Cardiac muscle cell (in vitro differentiated cells and primary cell): ENCODE measurements at places on chromosomes 7 and 10. TPM values are rescaled to one million over a fixed set of nuclear protein-coding genes. Genes with fewer than 3 reads are reported as not detected.
A peak's percentile ranks its signal among the peaks of the same experiment; 100 is the strongest.

Gene COA1
- total RNA-seq: 152 and 159 TPM in 2 replicates

Gene UPK3B
- 0.88 and 1.5 TPM in 2 replicates for total RNA-seq

Gene CFAP58
- 0.99 and 1.9 TPM in 2 replicates for total RNA-seq

Gene CFTR
- total RNA-seq: 12.0 and 13.3 TPM in 2 replicates

Gene TEX36
- not detected in 2 replicates for total RNA-seq

Gene HYAL4
- not detected in 2 replicates for total RNA-seq

Gene LIPM
- not detected in 2 replicates for total RNA-seq

Gene ITIH2
- total RNA-seq: not detected in 2 replicates

Gene CALHM3
- not detected in 2 replicates for total RNA-seq

Gene SPACDR
- 0.28 and 1.6 TPM in 2 replicates for total RNA-seq

Gene PNLIPRP3
- total RNA-seq: not detected in 2 replicates

GRCh38 chr10:484441-484924, 205.0 kb downstream of the DIP2C start:
- peak; percentile 27 for DNase-seq

- no peak for DNase-seq
These were observed 134.9 kb upstream of the RSU1 start for GRCh38 chr10:16952080-16952479.

DNA sequence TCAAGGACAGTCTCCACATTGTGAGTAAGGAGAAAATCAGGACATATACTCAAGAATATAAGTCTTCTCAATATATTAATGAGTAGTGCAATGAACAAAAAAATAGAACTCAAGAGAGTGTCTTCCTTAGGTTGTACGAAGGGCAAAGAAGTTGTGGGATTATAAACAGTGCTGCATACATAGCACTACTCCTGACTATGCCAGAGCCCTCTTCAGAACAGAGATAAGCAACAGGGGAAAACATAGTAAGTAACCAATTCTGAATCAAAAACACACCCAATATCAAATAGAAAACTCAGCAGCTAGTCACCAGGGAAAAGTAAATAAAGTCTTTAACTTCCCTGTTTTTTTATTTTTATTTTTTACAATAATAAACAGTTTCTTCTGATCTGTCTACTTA, 10.6 kb downstream of the ARHGAP21 start:
- DNase-seq: no peak

- DNase-seq: no peak
These were observed 20.6 kb upstream of the ERCC6 start for GRCh38 chr10:49559476-49559875.

DNA sequence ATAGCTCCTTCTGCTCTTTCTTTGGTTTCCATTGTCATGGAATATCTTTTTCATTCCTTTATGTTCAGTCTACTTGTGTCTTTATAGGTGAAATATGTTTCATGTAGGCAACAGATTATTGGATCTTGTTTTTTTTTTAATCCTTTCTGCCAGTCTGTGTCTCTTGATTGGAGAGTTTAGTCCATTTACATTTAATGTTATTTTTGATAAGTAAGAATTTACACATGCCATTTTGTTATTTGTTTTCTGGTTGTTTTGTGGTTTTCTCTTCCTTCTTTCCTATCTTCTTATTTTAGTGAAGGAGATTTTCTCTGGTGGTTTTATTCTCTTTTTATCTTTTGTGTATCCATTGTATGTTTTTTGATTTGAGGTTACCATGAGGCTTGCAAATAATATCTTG, 52.5 kb upstream of the TAS2R16 start:
- no peak for DNase-seq

GRCh38 chr7:85004402-85004801, 182.5 kb downstream of the SEMA3D start:
- DNase-seq: no peak

DNA sequence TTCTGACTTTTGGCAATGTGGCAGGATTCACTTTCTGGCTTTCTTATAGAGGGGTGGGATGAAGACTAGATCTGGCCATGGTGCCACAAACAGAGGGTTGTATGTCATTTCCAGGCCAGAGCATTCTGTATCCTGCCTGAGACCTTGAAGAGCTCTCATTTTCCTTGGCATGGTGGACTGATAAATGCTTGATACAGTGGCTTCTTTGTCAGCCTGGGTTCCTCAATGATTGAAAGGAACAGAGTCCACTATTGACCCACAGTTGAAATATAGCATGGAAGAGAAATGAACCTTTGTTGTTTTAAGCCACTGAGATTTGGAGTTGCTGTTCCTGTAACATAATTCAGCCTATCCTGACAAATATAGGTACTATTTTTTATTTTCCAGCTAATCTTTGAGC, 462.7 kb downstream of the SUGCT start:
- DNase-seq: no peak

GRCh38 chr7:35263396-35263795, 9.5 kb upstream of the TBX20 start:
- DNase-seq: no peak

- peak; percentile 35 for DNase-seq
These were observed 46.6 kb downstream of the MINPP1 start for GRCh38 chr10:87551326-87551725.

DNA sequence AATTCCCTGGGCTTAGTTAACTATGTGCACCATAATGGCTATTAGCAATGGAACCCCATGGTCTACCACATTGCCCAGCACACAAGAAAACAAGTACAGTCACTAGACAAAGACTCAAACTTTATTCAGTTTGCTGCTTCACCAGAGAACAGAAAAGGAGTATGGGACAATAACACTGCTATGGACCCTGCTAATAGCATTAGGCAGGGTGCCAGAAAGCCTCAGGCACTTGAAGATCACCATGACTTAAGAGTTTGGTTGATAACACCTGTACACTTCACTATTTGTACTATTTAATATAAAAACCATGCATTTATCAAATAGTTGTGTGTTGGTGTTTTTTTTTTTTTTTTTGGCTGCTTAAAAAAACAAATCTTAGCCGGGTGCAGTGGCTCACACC, 159.6 kb downstream of the KMT2E start:
- DNase-seq: no peak

DNA sequence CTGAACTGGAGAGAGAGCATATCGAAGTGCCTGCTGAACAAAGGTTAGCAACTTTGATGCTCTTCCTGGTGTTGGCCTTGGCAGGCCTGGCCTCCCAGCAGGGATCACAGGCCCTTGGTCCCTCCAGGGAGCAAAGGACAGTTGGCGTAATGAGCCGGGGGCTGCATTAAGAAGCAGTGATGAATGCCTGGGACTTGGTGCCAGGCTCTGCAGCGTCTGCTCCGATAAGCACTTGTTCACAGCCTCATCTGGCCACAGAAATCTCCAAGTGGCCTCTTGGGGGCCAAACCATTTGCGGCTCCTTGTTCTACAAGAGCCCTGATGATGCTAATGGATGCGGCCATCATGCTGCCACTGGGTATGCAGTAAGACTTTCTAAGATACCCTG, 31.8 kb downstream of the CRHR2 start:
- peak; percentile 13 for DNase-seq

- peak; percentile 16 for DNase-seq
These were observed 187.6 kb upstream of the KLF14 start for GRCh38 chr7:130921391-130922180.

DNA sequence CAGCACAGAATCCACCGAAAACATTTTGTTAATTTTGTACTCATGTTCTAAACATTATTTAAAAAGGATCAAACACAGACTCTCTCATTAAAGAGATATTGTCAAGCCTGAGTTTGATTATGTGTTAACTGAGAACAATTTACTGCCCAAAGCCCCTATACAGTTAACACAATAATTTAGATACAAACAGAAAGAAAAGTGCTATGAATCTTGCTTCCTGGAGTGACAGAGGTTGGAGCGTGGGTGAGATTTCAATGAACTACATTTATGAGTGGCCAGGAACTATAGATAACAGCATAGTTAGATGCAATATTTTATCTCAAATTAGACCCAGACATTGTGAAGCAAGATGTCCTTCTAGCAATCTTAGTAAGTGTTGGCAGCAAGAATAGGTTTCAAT, 448.9 kb upstream of the ETV1 start:
- peak; percentile 15 for DNase-seq

DNA sequence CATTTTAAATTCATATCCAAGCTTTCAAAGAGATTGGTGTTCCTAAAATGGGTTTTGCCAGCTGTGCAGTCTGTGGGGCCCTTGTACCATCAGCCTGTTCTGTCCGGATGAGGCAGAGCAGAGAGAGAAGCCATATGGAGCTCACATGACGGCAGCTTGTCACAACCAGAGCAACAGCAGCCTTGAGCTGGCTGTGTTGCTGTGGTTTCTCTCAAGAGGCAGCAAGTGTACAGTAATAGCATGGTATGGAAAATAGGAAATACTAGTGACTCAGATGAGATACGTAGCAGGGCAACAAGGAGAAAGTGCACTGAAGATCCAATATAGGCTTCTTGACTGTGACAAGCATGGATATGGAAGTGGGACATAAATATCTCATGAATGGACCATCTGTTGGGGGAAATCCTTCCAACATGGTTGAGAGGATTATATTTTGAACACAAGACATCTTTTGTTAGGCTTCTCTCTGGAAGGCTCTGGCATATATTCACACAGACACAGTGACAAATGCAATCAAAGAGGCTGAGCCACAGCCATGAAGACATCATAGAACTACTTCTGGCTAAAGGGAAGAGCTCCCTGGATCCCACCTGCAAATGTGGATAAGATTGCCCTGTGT, 251.0 kb upstream of the TAC1 start:
- peak; percentile 37 for DNase-seq

- DNase-seq: no peak
These were observed 10.1 kb upstream of the CSTF2T start for GRCh38 chr10:51709324-51709972.

GRCh38 chr10:5611899-5612680, 54.3 kb downstream of the ASB13 start:
- DNase-seq: no peak

DNA sequence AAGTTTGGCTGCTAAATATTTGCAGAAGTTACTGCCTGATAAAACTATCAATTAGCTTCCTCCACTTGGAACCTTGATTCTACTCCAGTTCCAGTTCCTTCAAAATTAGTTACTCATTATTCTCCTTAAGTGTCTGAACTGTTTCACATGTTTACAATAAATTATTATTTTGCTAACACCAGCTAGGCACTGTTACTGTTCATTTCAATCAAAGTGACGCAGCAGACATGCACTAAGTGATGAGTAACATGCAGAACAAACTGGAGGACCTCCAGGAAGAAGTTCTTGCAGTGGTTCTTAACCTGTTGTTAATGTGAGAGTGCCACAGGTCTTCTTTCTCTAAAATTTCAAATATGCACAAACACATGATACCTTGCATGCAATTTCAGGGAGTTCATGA, 491.8 kb upstream of the SEMA3A start:
- DNase-seq: no peak

DNA sequence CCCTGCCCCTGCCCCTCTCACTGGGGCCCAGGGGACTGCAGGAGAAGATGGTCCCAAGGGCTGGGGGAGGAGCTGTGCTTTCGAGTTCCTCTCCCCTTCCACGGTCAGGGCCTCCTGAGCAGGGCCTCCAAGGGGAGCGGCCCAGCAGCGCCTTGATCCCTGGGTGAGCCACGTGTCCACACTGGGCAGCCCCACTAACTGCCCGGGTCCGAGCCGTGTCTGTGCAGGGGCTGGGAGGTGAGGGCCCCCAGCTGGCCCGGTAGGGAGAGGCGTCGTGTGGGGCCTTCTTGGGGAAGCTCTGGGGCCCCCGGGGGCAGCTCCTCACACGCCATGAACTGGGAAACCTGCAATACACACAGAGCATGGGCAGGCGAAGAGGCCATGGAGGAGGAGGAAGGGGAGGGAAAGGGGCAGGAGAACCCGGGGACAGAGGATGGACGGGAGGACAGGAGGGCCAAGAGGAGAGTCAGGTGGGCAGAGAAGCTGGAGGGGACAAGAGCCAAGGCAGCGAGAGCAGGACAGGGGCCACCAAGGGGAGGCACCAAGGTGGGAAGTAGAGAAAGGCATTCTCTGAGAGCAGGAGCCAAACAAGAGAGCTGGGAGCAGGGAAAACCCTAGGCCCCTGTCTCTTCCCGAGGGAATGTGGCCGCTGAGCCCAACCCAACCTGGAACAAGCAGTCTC, 32.8 kb downstream of the KCNH2 start:
- DNase-seq: no peak

GRCh38 chr7:125425506-125425905, 495.9 kb upstream of the POT1 start:
- no peak for DNase-seq

GRCh38 chr10:114685456-114685855, 27.4 kb upstream of the ABLIM1 start:
- DNase-seq: peak; percentile 39

- DNase-seq: no peak
These were observed 8.7 kb downstream of the PDSS1 start for GRCh38 chr10:26706206-26706605.

DNA sequence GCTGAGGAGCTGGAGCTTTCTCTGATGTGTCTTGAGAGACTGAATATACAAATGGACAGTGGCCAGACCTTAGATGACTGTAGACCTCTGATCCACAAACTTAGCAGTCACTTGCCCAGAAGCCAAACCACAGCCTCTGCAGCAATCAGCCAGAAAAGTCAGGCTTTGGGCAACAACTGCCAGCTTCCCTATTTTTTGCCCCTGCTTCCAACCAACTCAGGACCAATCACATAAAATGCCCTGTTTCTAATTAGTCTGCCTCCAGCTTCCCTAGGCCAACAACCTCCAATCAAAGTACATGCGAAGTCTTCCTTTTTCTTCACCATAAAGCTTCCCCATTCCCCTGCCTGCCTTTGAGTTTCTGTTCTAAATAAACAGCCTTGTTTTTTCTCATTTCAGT, 37.8 kb upstream of the CACUL1 start:
- peak; percentile 55 for DNase-seq

GRCh38 chr7:128788446-128789412, 3.0 kb upstream of the CCDC136 start:
- DNase-seq: no peak

DNA sequence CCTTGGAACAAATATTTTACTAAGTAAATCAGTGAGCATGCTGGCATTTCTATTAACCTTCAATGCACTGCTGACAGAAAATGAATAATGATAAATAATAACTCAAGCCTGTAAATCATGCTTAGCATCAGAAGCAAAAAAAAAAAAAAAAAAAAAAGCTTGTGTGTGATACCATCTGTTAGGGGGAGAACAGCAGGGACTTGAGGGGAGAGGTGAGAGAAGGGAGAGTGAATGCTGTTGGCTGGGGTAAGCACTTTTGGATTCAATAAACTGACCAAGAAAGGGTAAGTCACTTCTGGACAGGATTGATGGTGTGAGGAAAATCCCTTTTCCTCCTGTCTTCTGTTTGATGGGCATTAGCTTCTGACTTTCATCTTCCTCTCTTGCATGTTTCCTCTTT, 996.4 kb downstream of the KCNMA1 start:
- DNase-seq: no peak
